ENCODE measurements at places on chromosomes 11 and 22.

DNA sequence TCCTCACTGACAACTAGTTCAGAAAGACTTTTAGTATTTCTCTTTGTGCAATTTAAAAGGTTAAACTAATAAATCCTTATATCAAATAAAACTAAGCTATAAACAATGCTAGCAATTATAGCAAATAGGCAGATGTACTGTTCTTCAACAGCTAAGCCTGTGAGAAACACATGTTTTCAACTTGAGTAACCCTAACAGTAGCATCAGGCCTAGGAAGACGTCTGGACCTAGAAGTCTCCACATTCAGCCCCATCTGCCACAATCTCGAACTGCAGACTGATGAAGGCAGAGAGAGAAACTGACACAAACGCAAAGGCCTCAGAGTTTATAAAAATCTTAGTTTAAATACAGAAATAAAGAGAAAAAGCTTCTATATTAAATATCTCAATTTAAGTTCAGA, 2.5 kb downstream of the ST13 start:
- DNase-seq, result no peak

- DNase-seq, result no peak
Observed at GRCh38 chr11:23192256-23192655, 332.0 kb upstream of the CCDC179 start.

GRCh38 chr11:83363312-83363711, 77.1 kb upstream of the CCDC90B start:
- no peak for DNase-seq

DNA sequence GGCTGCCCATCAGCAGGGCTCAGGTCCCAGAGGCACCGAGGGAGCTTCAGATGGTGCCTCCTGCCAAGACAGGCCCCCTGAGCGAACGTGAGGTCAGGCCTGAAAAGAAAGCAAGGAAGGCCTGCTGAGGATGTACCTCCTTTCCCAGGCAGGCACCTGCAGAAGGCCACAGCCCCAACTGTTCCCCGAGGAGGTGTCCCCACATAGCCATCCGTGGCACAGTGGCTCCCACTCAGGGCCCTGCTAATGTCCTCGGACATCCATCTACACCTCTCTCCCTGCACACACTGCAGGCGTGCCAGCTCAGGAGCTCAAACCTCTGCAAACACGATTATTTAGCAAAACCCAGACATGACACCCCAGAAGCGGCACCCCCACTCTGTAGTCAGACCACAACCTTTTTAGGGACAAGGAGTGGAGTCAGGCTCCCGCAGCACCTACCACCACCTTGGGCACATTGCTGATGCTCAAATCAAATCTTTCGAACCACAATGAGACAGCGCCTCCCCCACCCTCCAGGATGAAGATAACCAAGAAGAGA, 36.9 kb downstream of the SHANK2 start:
- no peak for DNase-seq

GRCh38 chr22:22394591-22394990, 114.0 kb downstream of the ZNF280B start:
- DNase-seq, result no peak

- no peak for DNase-seq
Observed at GRCh38 chr22:39263626-39264348, 19.0 kb upstream of the PDGFB start.

DNA sequence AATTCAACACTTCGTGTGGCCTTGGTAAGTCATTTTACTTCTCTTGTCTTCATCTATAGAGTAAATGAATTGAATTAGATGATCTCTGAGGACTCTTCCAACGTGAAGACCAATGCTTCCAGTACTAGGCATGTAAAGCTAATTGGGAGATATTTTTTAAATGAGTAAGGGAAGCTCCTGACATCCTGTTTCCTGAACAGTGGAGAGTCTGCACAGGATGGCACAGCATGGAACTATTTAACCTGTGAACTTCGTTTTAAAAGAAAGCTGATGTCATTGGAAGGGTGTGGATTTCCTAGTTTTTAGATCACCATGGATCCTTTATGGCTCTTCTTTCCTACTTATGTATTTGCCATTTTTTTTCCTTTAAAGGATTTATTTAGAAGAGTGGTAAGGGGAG, 48.4 kb upstream of the HSD17B12 start:
- DNase-seq, result no peak

- DNase-seq, result no peak
Observed at GRCh38 chr22:24067587-24068376, 56.7 kb downstream of the CABIN1 start.

- no peak for DNase-seq
Observed at GRCh38 chr11:59224351-59224928, 11.7 kb upstream of the MPEG1 start.

- DNase-seq, result peak; percentile 58
Observed at GRCh38 chr11:59158206-59159068, 13.5 kb upstream of the DTX4 start.

DNA sequence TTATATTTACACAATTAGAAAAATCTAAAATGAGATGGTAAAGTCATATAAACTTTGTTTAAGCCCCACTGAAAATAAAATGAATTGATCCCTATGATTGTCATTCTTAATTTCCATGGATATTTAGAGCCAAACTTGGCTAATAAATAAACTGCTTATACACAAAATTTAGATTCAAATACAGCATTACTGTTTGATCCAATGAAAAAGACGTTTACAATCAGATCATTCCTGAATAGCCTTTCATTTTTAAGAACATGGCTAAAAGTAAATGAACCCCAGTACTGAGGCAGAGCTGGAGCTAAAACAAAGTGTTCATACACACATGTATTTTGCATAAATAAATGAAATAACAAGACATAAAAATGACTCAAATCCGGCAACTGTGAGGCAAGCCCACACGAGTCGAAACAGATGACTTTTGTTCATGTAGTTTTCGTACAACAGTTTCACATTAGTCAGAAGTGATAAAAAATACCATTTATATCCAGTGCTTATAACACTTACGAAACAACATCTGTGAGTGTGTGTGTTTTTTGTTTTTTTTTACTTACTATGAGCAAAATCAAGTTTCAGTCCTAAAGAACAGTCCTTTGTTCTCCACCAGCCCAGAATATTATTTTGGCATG, 386.5 kb downstream of the SOX6 start:
- DNase-seq, result no peak

DNA sequence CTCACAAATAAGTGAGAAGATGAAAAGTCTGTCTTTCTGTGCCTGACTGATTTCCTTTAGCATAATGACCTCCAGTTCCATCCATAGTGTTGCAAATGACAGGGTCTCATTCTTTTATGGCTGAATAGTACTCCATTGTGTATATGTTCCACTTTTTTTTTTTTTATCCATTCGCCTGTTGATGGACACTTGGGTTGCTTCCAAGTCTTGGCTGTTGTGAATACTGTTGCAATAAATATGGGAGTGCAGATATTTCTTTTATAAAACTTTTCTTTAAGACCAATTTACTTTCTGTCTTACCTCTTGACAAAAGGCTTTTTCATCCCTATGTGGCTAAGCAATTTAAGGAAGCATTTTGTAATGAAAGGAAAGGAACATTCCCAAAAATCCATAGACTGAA, 104.6 kb downstream of the MUC15 start:
- DNase-seq, result no peak

DNA sequence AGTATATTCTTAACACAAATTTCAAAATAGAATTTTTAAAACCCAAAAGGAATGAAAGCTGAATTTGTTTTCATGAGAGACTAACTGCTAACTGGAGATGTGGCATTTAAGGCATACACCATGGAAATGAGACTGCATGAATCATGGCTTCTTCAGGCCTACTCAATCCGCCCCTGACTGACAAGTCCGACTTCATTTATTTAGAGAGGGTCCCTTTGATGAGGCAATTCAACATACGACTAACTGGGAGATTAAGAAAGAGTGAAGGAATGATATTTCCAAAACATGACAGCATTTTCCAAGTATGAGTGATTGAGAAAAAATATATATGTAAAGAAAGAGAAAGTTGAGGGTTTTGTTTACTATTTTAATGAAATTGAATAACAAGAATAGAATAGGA, 720.1 kb downstream of the DLG2 start:
- DNase-seq, result no peak

- DNase-seq, result no peak
Observed at GRCh38 chr11:103676413-103676812, 360.0 kb upstream of the DDI1 start.

- DNase-seq, result no peak
Observed at GRCh38 chr11:33525789-33526188, 174.8 kb downstream of the C11orf91 start.

DNA sequence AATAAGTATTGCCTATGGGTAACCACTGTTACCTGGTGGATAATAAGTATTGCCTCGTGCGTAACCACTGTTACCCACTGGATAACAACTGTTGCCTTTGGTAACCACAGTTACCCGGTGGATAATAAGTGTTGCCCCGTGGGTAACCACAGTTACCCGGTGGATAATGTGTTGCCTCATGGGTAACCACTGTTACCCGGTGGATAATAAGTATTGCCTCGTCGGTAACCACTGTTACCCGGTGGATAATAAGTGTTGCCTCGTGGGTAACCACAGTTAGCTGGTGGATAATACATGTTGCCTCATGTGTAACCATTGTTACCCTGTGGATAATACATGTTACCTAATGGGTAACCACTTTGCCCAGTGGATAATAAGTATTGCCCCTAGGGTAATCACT, 9.8 kb upstream of the NXPE4 start:
- DNase-seq, result no peak

- DNase-seq, result no peak
Observed at GRCh38 chr22:40484906-40485669, 114.7 kb downstream of the SGSM3 start.

Data from effector memory CD8-positive, alpha-beta T cell (primary cell).